ENCODE measurements at places on chromosomes 4 and X. TPM values are rescaled to one million over a fixed set of nuclear protein-coding genes. Genes with fewer than 3 reads are reported as not detected.

DNA sequence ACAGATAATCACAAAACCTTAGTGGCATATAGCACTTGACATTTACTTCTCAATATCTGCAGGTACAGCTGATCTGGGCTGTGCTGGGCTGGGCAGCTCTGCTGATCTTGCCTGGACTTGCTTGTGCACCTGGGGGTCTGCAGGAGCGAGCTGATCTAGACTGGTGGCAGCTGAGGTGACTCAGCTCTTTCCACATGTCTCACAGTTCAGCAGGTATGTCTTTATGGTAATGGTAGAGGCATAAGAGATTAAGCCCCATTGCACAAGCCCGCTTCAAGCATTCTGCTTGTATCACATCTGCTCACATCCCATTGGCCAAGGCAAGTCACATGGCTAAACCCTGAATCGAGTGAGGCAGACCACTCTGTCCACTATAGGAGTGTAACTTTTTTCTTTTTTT lies 506.7 kb downstream of the BCOR start:
- H3K27ac ChIP-seq = no peak overlapping the region
- H3K27me3 ChIP-seq = no peaks in the 10 kb centered on the region
- no peak overlapping the region for H3K4me3 ChIP-seq
- no peaks in the 10 kb centered on the region for H3K4me1 ChIP-seq

- DNase-seq = no peak
- H3K4me3 ChIP-seq = no peak overlapping the region
- H3K27me3 ChIP-seq = no peaks in the 10 kb centered on the region
- H3K36me3 ChIP-seq = no peaks in the 10 kb centered on the region
Observed at GRCh38 chr4:113682730-113683537, 78.6 kb downstream of the CAMK2D start.

Gene SGMS2
- 13.7 TPM for total RNA-seq

DNA sequence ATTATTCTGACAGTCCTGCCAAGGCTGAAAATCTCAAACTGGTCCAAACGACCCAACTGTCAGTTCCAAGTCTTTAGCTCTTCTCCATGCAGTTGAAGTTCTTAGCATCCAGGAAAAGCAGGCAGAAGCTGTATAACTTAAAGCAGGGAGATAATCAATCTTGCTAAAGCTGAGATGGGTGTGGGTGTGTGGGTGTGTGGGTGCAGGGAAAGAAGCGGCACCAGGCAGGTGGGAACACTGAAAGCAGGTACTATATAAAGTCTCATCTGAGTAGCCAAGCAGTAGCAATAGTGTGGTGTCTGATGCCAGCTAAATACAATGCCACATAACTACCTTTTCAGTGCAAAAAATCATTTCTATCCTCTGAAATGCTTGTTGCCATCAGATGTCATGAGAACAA lies 69.7 kb upstream of the EGFL6 start:
- no peaks in the 10 kb centered on the region for H3K4me1 ChIP-seq
- H3K36me3 ChIP-seq = no peaks in the 10 kb centered on the region
- H3K27ac ChIP-seq = no peak overlapping the region
- no peak for DNase-seq

Gene RNF212
- total RNA-seq = 28.0 TPM

- no peak overlapping the region for H3K27ac ChIP-seq
- H3K36me3 ChIP-seq = no peaks in the 10 kb centered on the region
- peaks cover 1% of the 10 kb centered on the region for H3K27me3 ChIP-seq
- peak; percentile 53 for DNase-seq
- peak overlapping the region; percentile 33 for H3K4me3 ChIP-seq
Observed at GRCh38 chr4:54217642-54218495, 11.2 kb upstream of the PDGFRA start.

DNA sequence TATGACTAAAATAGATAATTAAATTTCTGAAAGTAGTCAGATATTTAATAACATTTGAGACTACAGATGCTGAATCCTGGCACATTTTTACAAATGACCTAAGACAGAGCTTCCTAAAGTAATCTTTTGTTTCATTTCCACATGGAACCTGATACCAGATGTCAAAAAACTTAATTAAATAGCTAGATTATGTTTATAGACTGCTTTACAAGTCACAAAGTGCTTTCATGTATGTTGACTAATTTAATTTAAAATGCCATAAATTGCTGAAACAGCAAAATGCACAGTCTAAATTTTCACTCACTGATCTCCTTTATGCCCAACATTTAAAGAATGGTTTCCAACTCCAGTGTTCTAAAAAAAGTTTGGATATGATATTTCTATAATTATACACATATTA lies 299.1 kb upstream of the TBX22 start:
- H3K4me3 ChIP-seq = no peak overlapping the region
- no peaks in the 10 kb centered on the region for H3K36me3 ChIP-seq
- H3K4me1 ChIP-seq = no peaks in the 10 kb centered on the region
- DNase-seq = no peak
- H3K27ac ChIP-seq = no peak overlapping the region
- H3K27me3 ChIP-seq = no peaks in the 10 kb centered on the region

- no peak overlapping the region for H3K27ac ChIP-seq
- DNase-seq = no peak
Observed at GRCh38 chr4:13537011-13537831, 7.1 kb downstream of the NKX3-2 start.

GRCh38 chrX:3585719-3586118 lies 127.7 kb downstream of the PRKX start:
- H3K4me3 ChIP-seq = no peak overlapping the region
- no peak for DNase-seq
- H3K4me1 ChIP-seq = no peaks in the 10 kb centered on the region
- no peak overlapping the region for H3K27ac ChIP-seq
- H3K27me3 ChIP-seq = no peaks in the 10 kb centered on the region

Gene CCDC110
- 20.8 TPM for total RNA-seq

GRCh38 chr4:152039691-152040090 lies 278.9 kb upstream of the GATB start:
- no peaks in the 10 kb centered on the region for H3K36me3 ChIP-seq
- no peaks in the 10 kb centered on the region for H3K4me1 ChIP-seq
- H3K27ac ChIP-seq = no peak overlapping the region
- no peaks in the 10 kb centered on the region for H3K27me3 ChIP-seq
- DNase-seq = no peak
- H3K4me3 ChIP-seq = no peak overlapping the region

DNA sequence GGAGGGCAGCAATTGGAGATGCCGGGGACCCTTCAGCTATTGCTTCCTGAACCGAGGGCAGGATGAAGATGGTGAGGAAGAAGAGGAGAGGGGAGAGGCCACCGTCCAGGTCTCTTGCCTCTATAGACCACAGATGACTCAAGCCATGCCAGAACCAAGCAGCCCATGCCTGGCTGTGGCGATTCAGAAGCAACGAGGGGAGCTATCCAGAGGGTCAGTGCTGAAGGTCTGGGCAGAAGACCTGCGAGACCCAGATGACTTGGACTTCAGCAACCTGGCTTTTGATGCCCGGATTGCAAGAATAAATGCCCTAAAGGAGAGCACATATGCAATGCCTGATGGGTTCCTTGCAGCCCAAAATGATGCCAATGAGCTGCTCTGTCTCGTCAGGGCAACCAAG lies 70.2 kb upstream of the PRPS2 start:
- no peaks in the 10 kb centered on the region for H3K36me3 ChIP-seq
- H3K4me3 ChIP-seq = no peak overlapping the region
- no peaks in the 10 kb centered on the region for H3K4me1 ChIP-seq
- H3K27me3 ChIP-seq = peaks cover 5% of the 10 kb centered on the region

DNA sequence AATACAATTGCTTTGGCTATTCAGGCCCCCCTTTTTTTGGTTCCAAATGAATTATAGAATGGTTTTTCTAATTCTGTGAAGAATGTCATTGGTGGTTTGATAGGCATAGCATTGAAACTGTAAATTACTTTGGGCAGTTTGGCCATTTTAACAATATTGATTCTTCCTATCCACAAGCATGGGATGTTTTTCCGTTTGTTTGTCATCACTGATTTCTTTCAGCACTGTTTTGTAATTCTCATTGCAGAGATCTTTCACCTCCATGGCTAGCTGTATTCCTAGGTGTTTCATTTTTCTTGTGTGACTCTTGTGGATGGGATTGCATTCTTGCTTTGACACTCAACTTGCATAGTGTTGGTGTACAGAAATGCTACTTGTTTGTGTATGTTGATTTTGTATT lies 33.0 kb downstream of the ADH6 start:
- H3K4me3 ChIP-seq = no peak overlapping the region
- DNase-seq = no peak
- H3K36me3 ChIP-seq = no peaks in the 10 kb centered on the region
- no peaks in the 10 kb centered on the region for H3K27me3 ChIP-seq

GRCh38 chrX:120560405-120560841 lies 339 bp downstream of the CUL4B start:
- H3K27ac ChIP-seq = peak overlapping the region; percentile 87
- no peaks in the 10 kb centered on the region for H3K36me3 ChIP-seq
- H3K27me3 ChIP-seq = no peaks in the 10 kb centered on the region
- no peaks in the 10 kb centered on the region for H3K4me1 ChIP-seq
- no peak for DNase-seq

GRCh38 chr4:76874176-76874575 lies 23.8 kb downstream of the SOWAHB start:
- H3K4me3 ChIP-seq = no peak overlapping the region
- no peaks in the 10 kb centered on the region for H3K27me3 ChIP-seq
- no peak overlapping the region for H3K27ac ChIP-seq

GRCh38 chr4:69877453-69877852 lies 17.5 kb upstream of the SULT1E1 start:
- H3K4me1 ChIP-seq = no peaks in the 10 kb centered on the region
- no peak for DNase-seq
- no peak overlapping the region for H3K4me3 ChIP-seq
- no peaks in the 10 kb centered on the region for H3K36me3 ChIP-seq
- H3K27me3 ChIP-seq = no peaks in the 10 kb centered on the region

DNA sequence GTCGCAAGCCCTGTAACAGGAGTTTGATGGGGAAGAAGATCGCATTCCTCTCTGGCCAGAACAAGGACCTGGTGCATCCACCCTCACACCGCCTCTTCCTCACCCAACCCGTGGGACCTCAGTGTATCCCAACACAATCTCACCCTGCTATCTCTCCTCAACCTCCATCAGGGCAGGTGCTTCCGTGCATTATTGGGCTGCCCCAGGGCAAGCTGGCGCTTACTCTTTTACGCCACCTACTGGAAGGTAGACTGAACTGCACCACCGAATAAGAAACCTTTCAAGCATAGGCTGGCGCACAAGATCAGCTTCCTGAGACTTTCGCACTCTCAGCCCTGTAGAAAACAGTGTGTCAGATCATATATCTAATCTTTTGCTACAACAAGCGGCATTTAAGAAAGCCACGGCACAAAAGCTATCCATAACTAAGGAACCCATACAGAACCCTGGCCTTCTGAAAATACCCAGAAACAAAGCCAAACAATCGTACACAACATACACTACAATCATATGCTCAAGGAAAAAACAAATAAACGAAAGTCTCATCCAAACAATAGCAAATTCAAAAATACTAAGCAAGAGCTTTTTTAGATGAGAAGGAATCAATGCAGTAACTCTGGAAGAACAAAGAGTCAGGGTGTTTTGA lies 209.3 kb downstream of the UGT8 start:
- no peak overlapping the region for H3K27ac ChIP-seq
- H3K4me1 ChIP-seq = no peaks in the 10 kb centered on the region
- no peak overlapping the region for H3K4me3 ChIP-seq
- no peaks in the 10 kb centered on the region for H3K27me3 ChIP-seq

Gene BANK1
- total RNA-seq = 1.0 TPM

Gene GAB3
- 1.2 TPM for total RNA-seq

Gene BMX
- 0.64 TPM for total RNA-seq

Gene POF1B
- total RNA-seq = 17.9 TPM

GRCh38 chr4:6992728-6993677 lies 50.2 kb upstream of the TADA2B start:
- DNase-seq = no peak
- H3K27me3 ChIP-seq = no peaks in the 10 kb centered on the region
- no peaks in the 10 kb centered on the region for H3K36me3 ChIP-seq
- H3K4me3 ChIP-seq = no peak overlapping the region
- H3K27ac ChIP-seq = peak overlapping the region; percentile 19
- peaks cover 15% of the 10 kb centered on the region for H3K4me1 ChIP-seq

Gene NDUFB11
- total RNA-seq = 38.5 TPM

DNA sequence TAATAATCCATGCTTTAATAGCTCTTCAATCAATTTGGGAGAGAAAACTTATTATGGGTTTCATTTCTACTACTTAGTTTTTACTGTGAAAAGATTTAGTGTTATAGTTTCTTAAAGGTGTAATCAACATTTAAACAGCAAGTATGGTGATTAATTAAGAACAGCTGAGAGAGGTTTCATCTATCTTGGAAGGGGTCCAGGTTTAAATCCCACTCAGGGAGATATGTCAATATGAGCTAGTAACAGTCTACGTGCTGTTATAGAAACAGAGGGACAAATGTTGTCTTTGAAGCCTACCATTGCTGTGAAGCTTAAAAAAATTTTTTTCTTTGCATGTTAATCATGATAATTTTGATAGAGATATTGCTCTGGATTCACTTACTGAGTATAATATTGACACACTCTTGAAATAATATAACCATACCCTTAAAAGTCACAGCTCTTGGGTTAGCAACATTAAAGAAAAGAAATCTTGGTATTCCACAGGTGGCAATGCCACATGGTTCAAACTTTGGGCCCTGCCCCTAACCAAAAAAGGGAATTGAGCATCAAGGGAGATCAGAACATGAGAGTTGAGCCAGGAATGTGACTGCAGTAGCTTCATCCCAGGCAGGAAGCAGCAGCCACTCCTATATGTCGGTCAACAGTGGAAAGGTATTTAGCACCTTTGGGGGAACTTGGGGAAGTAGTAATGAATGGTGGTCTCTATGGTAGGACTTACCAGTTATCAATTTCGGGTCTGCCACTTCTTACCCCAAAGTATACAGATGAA lies 107.8 kb downstream of the ANK2 start:
- no peaks in the 10 kb centered on the region for H3K4me1 ChIP-seq
- H3K4me3 ChIP-seq = no peak overlapping the region
- no peak for DNase-seq

Gene GABRG1
- not detected for total RNA-seq

DNA sequence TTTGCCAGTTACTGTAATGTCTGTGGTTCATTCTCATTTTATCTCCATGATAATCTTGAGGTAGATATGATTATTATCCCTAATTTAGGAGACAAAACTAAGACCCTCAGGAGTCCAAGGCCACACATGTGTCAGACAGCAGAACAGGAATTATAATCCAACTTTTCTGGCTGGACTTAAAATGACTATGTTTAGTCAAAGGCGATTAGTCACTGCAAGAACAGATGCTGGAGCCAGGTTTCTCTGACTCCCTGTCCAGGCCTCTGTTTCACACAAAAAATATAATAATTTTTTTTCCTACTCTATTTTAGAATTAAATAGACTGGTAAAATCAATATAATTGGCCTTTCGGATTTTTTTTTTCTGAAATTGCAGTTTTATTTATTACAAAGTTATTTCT lies 56.7 kb upstream of the TMEM131L start:
- H3K4me3 ChIP-seq = no peak overlapping the region
- DNase-seq = no peak
- no peaks in the 10 kb centered on the region for H3K27me3 ChIP-seq
- H3K36me3 ChIP-seq = no peaks in the 10 kb centered on the region
- no peaks in the 10 kb centered on the region for H3K4me1 ChIP-seq

- H3K27ac ChIP-seq = no peak overlapping the region
- no peaks in the 10 kb centered on the region for H3K4me1 ChIP-seq
- no peak for DNase-seq
- no peaks in the 10 kb centered on the region for H3K36me3 ChIP-seq
Observed at GRCh38 chrX:82208975-82209374, 1007.1 kb downstream of the SH3BGRL start.

Data from pancreas (tissue), 10 donors.